ENCODE measurements at places on chromosomes 7 and 10.

- DNase-seq = no peak
These were observed 61.0 kb upstream of the AOAH start for GRCh38 chr7:36784991-36785940.

- peak; percentile 14 for DNase-seq
These were observed 41.1 kb upstream of the IL15RA start for GRCh38 chr10:6018422-6018821.

DNA sequence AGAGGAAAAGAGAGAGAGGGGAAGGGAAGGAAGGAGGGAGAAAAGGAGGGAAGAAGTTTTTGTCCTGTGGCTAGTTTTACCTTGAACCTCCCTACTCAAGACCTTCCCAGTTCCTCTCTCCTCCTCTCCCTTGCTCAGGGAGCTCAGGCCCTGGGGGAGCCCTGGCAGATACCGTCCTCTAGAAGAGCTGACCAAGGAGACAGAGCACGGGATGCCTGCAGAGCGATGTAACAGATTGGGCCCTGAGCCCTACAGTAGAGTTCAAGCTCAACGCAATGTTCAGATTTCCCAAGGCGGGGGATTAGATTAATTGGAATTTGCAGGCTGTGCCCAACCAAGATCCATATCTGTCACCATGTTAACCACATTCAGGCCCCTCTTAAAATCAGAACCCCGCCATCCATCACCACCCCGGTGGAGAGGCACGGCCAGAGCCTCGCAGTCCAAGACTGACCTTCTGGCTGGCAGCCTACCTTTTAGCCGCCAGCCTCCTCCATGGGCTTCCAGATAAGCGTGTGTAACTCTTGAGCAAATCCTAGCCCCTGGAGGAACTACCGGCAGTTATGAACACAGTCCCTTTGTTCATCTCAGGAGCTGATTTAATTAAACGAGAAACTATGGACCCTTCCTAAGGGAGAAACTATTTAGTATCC, 70.6 kb downstream of the KCNMA1 start:
- DNase-seq = no peak

DNA sequence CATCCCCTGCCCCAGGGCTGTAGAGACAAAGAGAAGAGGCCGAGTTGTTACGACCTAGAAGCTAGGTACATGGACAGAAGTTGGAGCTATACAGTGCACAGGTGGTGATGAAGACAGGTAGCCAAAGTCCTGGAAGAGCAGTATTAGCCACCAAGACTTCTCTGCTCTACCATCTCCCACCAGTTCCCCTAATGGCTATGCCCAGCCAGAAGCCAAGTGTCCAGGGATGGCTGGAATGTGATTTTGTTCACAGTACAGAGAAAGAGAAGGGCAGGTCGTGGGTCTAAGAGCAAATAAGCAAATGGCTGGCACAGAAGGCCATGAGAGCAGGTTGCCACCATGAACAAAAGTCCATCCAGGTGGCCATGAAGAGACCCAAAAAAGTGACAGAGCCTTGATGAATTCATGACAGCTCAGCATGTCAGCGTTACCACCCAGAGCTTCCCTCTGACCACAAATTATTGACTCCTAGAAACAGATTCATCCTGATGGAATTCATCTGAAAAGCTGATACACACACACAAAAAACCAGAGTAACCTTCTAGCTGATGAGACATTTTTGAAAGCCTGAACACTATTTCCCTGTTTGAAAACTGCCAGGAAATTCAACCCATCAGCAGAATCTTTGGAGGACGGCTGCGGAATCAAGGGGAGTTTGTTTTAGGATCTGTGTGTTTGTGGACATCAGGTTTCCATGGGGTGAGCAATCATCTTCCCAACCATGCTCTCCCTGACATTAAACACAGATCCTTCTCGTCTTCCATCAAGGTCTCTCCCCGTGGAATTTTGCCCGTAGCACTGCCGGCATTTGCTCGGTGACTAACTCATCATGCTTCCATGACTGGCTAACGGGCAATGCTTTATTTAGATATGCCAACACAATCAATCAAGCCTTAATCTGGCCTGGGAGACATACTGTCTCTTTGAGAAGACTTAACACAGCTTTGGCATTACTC, 906.7 kb upstream of the AUTS2 start:
- peak; percentile 49 for DNase-seq

GRCh38 chr7:29304756-29305155, 110.2 kb downstream of the CHN2 start:
- no peak for DNase-seq

DNA sequence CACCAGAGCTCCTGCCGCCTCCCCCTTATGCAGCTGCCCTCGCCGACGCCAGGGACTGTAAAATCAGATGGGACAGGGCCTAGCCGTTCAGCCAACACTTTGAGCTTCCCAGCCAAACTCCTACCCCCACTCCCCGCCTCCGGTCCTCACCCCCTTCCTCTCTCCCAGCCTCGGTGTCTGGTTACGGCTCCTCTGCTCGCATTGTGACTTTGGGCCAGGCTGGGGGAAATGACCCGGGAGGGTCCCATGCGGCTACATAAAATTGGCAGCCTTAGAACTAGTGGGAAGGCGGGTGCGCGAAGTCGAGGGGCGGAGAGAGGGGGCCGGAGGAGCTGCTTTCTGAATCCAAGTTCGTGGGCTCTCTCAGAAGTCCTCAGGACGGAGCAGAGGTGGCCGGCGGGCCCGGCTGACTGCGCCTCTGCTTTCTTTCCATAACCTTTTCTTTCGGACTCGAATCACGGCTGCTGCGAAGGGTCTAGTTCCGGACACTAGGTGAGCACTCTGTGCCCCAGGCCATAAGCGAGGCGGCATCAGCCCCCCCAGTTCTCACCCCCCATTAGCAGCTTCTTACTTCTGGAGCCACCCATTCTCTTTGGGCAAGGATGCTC, at the start of gene KAZALD1:
KAZALD1 (plus strand) TSS at position 366 of the 608 bp plus-strand sequence. CDS start 604 bp downstream, outside the sequence.
- DNase-seq = peak; percentile 73

- DNase-seq = no peak
These were observed at the start of gene ANKRD1 for GRCh38 chr10:90920986-90921666. ANKRD1 (minus strand) TSS chr10:90921087; CDS start chr10:90921027, 60 bp downstream.

GRCh38 chr10:128784444-128784843, 658.2 kb upstream of the MKI67 start:
- no peak for DNase-seq

DNA sequence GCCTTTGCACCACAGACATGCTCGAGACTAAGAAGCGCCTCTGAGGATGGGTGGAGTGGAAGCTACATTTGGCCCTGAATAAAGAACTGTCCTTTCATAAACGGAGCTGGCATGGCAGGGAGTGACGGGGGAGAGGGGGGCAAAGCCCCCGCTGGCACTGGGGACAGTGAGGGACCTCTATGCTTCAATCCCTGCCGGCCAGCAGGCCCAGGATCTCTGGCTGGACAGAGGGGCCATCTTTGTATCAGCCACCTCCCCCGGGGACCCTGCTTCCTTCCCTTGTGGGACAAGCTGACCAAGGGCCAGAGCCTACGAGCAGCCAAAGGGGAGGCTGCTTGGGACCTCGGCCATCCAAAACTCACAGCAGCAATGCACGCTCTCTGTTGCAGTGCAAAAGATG, 28.2 kb upstream of the ECHDC3 start:
- DNase-seq = no peak

DNA sequence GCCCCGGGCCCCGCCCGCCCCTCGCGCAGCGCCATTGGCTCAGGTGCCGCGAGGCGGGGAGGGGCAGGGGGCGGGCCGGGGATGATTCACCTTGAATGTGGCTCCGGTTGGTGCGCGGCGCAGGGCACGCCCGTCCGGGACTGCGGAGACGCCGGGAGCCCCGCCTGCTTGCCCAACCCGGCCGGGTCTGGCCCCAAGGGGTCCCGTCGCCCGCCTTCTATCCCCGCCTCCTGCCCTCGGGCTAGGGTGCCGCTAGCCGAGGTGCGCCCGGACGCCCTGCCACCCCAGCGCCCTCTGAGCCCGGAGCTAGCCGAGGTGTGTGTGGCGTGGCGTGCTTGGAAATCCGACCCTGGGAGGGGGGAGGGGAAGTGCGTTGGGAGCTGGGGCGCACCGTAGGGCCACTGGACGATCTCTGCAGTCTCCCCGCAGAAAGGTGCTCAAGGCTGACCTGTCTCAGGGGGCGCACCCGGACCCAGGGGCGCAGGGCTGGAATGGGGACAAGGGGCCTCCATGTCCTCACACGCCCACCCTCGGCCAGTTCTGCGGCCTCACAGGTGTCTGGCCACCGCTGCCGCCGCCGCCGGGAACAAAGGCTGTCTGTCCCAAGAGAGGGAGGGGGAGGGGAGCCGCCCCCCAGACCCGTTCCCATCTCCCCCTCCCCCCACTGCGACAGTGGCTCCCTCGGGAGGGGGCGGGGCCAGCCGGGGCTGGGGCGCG, 168.9 kb downstream of the NRF1 start:
- DNase-seq = no peak

GRCh38 chr7:108003599-108003935, 606 bp upstream of the LAMB1 start:
- DNase-seq = no peak

- no peak for DNase-seq
These were observed 31.9 kb downstream of the ADCY1 start for GRCh38 chr7:45606050-45606449.

DNA sequence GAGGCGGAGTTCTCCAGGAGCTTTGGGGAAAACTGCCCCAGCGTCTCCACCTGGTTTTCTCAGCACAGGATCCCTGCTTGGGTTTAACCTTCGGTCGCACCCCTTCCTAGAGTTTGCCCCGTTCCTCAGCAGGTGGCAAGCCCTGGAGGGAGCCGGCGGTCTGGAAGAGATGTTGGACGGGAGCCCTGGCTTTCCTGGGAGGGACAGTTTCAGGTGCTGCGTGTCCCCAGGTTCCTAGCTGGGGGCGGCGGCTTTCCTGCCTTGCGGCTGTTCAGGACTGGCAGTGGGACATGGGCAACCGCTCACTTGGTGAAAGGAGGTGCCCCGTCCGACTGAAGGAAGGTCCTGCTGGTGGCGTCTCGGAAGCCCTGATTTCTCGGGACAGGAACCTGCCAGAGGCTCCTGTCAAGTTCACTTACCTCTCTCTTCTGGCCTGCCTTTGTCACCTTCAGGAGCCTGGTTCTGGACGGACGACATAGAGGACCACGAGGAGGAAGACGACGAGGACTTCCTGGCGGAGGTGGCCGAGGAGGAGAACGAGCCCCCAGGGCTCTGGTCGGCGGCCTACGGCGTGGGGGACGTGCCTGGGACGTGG, 14.8 kb downstream of the ZNF316 start:
- no peak for DNase-seq

DNA sequence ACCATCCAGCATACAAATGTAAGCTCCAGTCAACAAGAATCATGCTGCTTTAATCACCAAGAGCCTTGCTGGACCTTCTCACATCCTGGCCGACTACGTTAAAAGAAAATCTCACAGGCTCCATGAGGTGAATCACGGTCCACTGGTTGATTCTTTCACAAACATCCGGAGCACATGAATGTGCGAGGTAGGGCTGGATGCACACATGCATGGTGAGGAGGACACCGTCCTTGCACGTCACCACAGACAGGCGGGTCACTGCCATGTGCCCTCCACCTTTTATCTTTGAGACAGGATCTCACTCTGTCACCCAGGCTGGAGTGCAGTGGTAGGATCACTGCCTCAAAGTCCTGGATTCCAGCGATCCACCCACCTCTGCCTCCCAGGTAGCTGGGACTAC, 265.1 kb downstream of the PARD3 start:
- DNase-seq = no peak

GRCh38 chr10:70967591-70968587, 79.5 kb upstream of the PCBD1 start:
- no peak for DNase-seq

GRCh38 chr7:98191668-98192431, 19.4 kb upstream of the BHLHA15 start:
- no peak for DNase-seq

- no peak for DNase-seq
These were observed 6.1 kb downstream of the ZNF786 start for GRCh38 chr7:149084407-149084806.

DNA sequence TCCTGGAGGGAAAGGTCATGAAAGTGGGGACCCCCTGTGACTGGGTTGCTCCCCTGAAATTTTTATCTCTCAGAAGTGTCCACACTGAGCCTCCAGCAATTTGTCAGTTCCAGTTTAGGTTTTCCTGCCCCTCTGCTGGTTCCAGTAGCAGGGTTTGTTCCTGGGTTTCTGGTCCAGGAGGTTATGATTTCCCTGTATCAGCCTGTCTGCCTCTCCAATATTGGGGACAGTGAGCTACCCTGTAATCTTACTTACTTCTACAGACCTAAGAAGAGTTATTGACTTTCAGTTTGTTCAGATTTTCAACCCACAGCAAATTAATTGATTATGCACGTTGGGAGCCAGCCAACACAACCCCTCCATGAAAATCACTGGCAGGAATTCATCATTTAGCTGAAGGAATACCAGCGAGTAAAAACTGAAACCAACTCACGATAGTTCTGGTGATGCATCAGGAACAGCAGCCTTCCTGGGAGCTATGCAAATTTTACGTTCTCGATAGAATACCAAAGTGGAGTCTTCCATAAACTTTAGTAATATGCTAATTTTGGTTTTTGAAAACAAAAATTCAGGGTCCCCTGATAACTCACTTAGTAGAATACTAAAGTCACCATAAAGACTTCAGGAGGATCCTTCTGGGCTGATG, 31.3 kb upstream of the IL15RA start:
- DNase-seq = no peak

DNA sequence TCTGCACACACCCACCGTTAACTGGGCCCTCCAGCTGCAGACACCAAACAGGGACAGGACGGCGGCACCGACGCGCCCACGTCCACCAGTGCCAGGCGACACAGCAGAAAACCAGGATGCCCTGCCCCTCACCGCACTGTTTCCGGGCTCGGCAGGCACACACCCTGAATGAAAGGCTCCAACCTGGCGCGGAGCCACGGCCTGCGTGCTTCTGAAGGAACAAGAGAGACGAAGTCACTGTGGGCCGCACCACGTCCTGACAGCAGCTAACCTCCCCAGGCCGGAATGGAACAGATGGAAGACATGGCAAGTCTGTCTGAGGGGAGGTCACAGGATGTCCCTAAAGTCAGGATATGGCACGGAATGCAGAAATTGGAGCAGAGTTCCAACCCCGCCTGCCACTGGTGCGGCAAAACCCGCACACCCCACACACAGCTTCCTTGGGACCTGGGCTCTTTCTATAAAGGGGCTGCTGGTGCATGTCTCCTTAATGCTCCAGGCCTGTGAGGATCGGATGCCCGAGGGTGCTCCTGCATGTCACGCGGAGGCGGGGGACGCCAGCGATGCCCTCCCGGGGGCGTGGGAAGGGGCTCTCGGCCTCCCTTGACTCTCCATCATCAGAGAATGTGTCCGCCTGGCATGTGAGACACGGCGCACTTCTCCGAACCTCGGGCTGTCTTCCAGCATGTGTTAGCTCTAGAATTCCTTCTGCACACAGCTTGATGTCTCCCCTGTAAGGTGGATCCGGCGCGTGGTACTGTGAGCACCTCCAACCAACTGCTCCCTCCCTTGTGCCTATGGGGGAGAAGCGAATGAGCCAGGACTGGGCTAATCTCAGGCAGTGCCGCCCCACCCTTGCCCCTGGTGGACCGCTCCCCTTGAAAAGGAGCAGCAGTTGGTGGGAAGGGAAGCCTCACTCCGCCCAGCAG, 3.9 kb upstream of the GPER1 start:
- DNase-seq = no peak

Data from AG09319 (cell line).